ENCODE measurements at places on chromosomes 2 and 18.

- DNase-seq = no peak
These were observed 14.0 kb upstream of the INHBB start for GRCh38 chr2:120331903-120332302.

DNA sequence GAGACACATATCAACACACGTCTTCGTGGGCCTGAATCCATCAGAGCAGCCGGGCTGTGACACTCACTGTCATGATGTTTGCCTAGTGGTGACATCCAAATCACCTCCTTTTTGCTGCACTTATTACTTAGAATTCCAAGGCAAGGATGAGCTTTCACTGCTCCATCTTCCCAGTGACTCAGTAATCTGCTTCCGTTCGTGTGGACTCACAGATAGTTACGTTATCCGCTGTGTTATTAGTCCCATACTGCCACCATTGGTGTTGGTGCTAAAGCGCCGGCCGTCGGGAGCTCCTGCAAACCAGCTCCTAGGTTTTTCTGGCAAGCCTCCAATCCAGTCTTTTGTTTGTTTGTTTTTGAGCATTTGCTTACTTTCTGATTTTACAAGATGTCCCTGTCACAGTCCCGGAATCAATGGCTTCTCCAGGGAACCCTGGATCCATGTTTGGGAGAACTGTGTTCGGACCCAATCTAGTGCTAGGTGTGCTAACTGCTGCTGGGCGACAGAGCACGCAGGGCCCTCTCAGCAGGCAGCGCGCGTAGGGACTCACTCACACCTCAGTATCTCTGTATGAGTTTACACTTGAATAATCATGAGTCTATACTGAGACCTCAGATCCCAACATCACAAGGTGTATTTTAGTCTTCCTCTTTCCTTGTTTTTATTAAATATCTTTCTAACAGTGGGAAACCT is 42.6 kb downstream of the HDAC4 start:
- no peak for DNase-seq

GRCh38 chr2:888906-889566 is 61.6 kb upstream of the SNTG2 start:
- no peak for DNase-seq

- no peak for DNase-seq
These were observed 304.8 kb upstream of the FSIP2 start for GRCh38 chr2:185433824-185434223.

DNA sequence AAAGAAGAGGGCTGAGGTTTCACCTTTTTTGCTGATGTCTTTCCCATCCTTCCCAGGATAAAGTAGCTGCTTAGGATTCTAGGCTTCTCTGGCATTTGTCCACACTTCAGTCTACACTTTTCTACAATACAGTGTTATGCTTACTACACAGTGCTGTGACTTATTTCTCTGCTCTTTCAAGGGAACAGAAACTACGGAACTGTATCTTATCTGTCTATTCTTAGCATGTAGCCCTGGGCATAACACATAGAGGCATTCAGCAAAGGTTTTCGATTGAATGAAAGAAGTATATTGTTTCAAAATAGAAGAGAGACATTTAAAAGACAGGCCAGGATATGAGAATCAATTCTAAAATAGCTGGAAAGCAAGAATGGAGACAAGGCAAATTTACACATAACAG is 110.9 kb downstream of the ARHGEF33 start:
- DNase-seq = no peak

- DNase-seq = no peak
These were observed 8.8 kb downstream of the DHX57 start for GRCh38 chr2:38866773-38867443.

DNA sequence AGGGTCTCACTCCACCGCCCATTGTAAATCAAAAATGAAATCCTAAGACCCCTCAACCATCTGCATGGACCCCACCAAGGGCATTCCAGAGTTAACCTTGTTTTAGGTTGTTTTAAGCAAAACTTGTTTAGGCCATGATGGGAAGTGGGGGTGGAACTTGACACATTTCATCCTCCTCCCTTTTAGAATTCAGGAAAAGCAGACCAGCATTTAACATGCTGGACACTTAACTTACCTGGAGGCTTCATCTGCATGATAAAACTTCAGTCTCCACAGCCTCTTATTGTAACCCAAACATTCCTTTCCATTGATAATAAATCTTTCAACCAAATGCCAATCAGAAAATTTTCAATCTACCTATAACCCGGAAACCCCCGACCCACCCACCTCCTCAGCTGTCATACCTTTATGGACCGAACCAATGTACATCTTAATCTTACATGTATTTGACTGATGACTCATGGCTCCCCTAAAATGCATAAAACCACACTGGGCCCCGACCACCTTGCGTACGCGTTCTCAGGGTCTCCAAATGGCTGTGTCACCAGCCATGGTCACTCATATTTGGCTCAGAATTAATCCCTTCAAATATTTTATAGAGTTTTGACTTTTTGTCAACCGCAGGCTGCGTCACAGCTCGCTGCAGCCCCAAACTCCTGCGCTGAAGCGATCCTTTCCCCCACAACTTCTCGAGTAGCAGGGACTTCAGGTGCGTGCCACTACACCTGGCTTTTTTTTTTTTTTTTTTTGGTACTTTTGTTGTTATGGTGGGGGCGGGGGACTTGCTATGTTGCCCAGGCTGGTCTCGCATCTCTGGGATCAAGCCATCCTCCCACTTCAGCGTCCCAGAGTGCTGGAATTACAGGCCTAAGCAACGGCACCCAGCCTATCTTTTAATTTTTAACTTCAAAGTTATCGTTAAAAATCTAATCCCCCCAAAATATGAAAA is 917 bp downstream of the MPPE1 start:
- no peak for DNase-seq

DNA sequence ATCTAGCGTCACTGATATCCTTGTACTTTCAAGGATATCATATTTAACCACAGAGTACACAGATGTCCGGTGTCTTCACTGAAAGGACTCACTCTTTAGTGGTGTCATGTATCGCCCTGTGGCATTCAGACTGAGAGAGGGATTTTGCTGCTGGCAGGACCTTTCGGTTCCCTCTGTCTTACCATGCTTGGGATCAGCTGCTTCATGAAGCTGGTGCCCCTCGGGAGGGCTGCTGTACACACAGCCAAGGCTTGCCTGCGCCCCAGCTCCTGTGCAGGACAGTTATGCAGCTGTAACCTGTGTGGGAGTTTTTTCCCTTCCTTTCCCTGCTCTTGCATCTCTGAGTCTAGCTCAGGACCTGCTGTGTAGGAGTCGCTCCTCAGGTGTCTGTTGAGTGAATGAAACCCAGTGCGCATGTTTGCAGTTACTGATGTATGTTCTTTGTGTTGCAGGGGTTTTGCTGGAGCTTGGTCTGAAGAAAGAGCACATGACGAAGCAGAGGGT is 64.4 kb downstream of the GREB1 start:
- no peak for DNase-seq

DNA sequence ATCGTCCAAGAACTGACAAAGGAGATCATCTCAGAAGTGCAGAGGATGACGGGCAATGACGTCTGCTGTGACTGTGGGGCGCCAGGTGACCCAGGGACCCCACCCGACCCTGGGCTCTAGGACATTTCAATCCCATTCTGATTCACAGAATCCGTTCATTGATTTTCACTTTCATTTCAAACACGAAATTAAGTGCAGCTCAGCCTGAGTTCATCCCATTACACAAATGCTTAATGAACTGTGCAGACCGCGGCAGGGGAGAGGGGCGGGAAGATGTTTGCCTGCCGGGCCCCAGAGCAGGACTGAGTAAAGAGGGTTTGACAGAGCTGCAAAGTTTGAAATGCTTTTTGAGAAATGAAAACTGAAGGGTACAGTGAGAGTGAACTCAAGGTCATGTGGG is 67.1 kb downstream of the ITGB1BP1 start:
- DNase-seq = no peak

GRCh38 chr2:177020524-177021119 is 192.0 kb upstream of the HNRNPA3 start:
- DNase-seq = no peak

DNA sequence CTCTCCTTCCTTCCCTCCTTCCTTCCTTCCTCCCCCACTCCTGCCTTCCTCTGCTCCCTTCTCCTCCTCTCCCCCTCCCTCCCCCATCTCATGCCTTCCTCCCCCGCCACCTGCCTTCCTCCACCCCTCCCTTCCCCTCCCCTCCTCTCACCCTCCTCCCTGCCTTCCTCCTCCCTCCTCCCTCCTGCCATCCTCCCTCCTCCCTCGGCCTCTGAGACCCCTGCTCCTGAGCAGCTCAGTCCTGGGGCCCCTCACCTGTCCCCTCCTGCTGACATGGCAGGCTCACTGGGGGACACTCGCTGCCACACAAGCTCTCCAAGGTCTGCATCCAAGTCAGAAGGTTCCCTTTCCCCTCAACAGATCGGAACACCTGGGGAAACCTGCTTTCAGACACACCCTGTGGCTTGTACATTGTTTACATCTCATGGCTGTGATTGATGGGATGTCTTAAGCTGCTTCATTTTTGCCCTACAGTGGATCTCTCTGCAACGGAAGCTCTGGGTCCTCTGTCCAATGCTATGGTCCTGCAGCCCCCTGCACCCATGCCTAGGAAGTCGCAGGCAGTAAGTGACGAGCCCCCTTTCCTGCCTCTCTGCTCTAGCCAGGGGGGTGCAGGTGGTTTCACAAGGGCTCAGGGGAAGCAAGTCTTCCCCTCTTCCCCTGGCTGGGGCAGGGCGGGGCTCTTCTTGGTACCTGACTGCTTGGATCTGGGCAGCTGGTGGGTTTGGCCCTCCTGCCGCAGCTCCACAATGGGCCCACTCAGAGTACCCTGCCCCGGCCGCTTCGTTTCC is 22.9 kb downstream of the ITGB1BP1 start:
- no peak for DNase-seq
